ENCODE measurements at places on chromosomes 16 and 17.
A peak's percentile ranks its signal among the peaks of the same experiment; 100 is the strongest.

GRCh38 chr16:23082161-23082788 lies 67.0 kb downstream of the USP31 start:
- no peak for DNase-seq

DNA sequence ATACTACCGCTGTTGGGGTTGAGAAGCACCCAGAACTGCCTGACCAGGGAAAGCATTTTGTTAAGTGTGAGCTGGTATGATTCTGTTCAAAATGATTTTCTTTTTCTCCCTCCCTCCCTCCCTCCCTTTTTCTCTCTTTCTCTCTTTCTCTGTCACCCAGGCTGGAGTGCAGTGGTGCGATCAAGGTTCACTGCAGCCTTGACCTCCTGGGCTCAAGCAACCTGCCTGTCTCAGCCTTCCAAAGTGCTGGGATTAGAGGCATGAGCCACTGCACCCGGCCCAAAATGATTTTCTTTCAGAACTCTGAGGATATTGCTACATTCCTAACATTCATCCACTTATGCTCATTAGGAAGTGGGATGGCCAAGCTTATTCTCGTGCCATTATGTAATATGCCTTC lies 41.3 kb downstream of the SLC47A1 start:
- DNase-seq, result no peak

DNA sequence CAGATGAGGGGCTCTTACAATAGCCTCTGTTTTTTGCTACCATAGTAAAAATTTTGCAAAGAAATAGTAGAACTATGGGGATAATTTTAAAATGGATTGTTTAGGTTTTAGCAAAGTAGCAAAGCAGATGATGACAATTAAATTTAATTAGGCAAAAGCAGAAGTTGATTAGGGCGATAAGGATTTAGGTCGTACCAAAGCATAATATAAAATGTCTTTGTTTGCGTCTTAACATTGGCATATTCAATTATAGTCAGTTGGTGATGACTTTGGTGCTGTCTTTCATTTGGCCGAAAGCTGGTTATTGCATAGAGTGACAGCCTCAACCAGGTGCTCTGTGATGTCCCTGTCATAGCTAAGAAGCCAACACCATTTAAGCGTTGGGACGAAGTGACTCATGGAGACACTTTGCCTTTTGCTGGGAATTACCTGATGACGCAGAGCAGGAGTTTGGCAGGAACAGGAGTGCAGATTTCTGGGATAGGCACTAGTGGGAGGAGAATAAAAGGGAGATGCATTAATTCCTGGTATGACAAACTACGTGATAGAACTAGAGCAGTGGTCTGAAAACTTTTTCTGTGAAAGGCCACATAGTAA lies 38.3 kb downstream of the MAP2K6 start:
- DNase-seq, result no peak

DNA sequence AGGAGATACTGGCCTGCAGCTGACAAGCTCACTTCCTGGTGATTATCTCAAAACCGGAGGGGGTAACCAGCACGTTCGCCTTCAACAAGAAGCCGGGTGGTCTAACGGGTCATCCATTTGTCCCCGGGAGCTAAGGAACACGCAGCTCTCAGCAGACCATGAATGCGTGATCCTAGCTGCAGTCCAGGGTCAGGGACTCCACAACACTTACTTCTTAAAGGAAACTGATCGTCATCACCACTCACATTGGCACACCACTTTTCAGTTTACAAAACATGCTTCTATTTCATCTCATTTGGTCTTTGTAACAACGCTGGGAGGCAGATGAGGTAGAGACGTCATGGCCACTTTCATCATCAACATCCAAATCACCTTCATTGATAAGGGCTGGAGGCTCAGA lies 25.2 kb downstream of the COTL1 start:
- DNase-seq, result no peak

DNA sequence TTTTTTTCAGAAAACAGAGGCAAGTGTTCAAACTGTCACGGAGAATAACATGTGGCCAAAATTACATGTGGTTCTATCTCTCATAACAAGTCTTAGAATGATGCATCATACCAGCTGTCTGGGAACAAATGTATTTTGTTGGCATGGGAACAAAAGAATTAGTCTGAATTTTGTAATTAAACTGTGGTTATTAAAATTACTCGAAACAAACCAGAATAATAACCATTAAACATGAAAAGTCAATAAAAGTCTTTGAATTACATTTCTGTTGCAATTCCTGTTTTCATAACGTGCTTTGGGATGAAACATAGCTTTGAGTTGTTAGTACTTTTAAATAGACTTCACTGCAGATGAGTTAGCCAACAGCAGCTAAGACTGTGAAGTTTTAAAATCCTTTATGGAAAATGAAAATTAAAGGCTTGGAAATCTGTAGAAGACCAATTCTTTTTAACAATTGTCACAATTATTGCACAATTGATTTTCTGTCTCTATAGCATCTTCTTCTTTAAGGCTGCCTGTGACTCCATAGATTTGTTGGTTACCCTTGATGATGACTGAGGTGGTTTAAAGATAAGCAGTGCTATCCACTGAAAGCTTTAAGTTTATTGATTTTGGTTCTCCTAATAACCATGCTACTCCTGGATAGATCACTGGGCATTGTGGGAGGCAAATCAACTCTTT lies 117.9 kb upstream of the AXIN2 start:
- DNase-seq, result no peak

GRCh38 chr17:4189280-4189679 lies 46.3 kb downstream of the CYB5D2 start:
- no peak for DNase-seq

GRCh38 chr17:65987988-65988387 lies 203.9 kb downstream of the CEP112 start:
- DNase-seq, result peak; percentile 29

- DNase-seq, result no peak
Observed at GRCh38 chr17:74631468-74632450, 8.2 kb upstream of the CD300E start.

GRCh38 chr17:34235389-34236028 lies 19.6 kb upstream of the CCL2 start:
- no peak for DNase-seq

- peak; percentile 37 for DNase-seq
Observed at GRCh38 chr17:16052486-16052885, 52.9 kb downstream of the TTC19 start.

- peak; percentile 98 for DNase-seq
Observed at GRCh38 chr17:80791758-80792284, 199.8 kb upstream of the CHMP6 start.

DNA sequence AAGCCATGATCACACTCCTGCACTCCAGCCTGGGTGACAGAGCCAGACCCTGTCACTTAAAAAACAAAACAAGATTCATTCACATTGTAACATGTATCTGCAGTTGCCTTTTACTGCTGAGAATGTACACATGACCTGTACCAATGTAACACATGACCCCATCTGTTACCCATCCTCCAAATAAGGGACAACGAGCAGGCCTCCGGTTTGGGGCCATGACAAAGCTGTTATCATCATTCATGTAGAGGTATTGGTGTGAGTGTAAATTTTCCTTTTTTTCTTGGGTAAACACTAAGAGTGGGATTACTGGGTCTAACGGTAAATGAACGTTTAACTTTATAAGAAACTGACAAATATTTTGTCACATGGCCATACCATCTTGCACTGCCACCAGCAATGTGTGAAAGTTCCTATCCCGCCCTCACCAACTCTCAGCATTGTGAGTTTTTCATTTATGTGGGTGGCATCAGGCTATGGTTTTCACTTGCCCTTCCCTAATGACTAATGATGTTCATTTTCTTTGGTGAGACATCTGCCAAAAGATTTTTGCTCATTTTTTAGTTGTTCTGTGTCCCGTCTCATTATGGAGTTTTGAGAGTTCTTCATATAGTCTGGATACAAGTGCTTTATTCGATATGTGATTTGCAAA lies 145.5 kb downstream of the C16orf78 start:
- no peak for DNase-seq

GRCh38 chr17:4509923-4510617 lies 11.4 kb downstream of the SPNS2 start:
- no peak for DNase-seq

DNA sequence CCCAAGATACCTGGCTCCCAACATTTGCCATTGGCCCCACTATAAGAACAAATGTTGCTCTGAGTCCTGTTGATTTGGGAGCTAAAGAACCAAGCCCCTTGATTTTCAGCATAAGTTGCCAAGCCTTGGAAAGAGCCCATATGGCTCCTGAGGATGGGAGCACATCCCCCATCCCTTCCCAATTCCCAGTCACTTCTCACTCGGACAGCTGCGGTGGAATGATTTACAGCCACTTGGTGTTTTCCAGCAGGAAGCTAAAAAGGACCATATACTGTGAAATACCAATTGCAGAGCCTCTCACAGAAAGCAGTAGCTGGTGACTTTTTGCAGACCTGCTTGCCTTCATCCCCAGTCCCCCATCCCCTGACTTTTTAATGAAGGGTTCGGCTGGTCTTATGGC lies 524.6 kb downstream of the GRIN2A start:
- no peak for DNase-seq

- DNase-seq, result peak; percentile 38
Observed at GRCh38 chr16:68445458-68445857, 2.9 kb downstream of the SMPD3 start.

GRCh38 chr16:56792967-56793366 lies 63.0 kb downstream of the NUP93 start:
- DNase-seq, result no peak

DNA sequence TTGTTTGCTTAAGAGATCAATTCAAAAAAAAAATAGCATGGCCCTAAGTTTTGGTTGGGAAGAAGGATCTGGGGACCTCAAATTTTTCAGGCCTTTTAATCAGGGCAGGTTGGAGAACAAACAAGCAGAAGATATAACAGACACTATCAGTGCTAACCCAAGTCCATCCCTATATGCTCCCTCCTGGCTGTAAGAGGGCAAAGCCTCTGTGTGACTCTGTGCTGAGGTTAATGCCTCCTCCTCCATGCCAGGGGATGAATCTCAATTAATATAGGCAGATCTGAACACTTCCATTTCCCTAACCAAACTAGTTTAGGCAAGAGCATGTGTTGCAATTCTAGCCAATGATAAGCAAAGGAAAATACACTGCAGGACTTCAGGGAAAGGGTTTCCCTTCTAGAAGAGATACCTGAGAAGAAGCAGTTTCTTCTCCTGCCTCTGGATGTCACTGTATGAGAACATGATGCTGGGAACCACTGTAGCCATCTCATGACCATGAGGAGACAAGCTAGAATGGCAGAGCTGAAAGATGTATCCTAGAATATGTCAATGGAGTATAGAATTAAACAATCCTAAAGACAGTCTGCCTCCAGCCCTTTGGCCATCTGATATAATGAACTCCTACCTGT lies 76.0 kb downstream of the CHD9NB start:
- DNase-seq, result peak; percentile 28

- no peak for DNase-seq
Observed at GRCh38 chr16:70715860-70716357, 30.1 kb upstream of the MTSS2 start.

DNA sequence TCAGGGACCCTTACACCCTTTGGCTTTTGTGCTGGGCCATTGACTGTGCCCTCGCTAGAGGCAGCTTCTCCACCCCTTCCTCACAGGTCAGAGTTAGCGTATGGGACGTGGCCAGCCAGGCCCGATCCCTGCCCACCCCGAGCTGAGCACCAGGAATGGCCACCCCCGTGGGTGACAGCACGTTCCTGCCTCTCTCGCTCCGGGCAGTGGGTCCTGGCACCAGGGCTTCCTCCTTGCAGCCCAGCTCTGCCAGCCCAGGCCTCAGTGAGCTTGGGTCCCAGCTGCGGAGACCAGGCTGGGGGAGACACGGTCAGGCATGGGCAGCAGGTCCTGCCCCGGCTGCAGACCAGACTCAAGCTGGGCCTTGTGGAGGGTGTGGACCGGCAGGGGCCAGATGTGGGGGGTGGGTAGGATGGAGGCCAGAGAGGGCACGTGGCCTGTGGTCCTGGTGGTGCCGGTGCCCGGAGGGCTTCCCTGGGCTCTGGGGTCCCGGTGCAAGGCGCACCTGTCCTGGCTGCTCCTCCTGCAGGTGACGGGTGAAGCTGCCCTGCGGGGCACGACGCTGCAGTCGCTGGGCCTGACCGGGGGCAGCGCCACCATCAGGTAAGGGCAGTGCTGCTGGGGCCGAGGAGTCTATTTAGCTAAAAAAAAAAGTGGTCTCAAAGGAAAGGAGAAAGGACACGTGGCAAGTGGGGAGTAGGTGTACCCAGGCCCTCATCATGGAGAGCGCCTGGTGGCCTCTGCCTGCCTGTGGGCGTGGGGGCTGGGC lies 18.2 kb downstream of the ASPSCR1 start:
- no peak for DNase-seq

DNA sequence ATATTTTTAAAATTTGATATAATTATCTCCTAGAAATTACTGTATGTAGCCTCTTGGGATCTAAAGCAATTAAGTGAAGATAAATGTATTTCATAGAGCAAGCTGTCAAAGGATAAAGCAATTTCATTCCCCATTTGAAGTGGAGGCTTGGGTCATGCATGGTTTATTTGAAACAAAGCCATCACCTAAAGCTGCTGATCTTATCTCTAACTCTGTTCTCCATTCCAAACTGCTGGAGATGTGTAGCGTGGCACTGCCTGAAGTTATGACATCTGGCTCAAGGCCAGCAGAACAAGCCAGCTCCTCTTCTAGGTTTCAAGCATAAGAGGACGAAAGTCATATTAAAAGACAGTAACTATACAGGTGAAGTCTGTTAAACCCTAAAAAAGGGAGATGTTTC lies 83.9 kb downstream of the HIC1 start:
- DNase-seq, result peak; percentile 65

DNA sequence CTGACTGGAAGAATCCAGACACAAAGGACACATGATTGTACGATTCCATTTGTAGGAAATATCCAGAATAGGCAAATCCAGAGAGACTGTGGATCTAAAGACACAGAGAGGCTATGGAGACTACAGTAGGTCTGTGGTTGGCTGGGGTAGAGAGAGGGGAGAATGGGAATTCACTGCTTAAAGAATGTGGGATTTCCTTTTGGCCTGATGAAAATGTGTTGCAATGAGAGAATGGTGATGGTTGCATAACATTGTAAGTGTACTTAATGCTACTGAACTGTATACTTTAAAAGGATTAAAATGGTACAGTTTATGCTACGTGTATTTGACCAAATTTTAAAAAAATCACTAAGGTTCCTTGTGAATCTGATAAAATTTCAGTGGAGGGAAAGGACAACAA lies 62.1 kb downstream of the GPRC5B start:
- DNase-seq, result no peak

DNA sequence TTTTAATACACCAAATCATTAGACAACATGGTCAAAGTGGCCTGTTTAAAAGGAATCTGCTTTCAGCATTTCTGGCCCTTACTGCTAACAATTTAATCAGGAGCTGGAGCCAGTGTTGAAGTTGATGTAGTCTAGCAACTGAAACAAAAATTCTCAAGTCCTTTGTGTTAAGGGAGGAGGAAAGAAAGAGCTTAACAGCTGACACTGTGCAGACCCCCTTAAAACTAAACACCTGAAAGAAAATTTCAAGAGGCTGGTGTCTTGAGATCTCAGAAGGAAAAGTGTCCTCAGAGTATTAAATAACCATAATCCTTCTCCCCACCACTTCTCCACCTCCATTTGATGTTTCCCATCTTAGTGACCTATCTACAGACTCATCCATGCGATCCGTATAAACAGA lies 232.1 kb downstream of the FTO start:
- no peak for DNase-seq

DNA sequence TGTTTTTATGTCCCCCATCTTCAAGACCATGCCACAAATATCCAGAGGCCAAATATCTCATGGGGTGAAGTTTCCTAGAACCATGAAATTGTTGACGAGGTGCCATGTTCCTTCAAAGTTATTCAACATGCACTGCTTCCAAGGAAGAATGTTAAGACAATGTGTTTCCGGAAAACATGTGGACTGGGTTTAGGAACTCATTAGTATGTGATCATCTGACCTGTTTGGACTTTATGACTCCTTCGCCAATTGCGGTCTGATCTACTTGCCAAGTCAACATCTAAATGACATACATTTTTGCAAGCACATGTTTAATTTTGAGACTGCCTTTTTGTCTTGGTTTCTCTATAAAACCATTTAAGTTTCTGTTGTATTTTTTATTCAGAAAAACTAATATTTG lies 234.8 kb downstream of the MAF start:
- DNase-seq, result no peak
